ENCODE measurements at places on chromosomes 3 and 15.

GRCh38 chr3:112351036-112351435 is 18.1 kb downstream of the CD200 start:
- DNase-seq, result no peak

DNA sequence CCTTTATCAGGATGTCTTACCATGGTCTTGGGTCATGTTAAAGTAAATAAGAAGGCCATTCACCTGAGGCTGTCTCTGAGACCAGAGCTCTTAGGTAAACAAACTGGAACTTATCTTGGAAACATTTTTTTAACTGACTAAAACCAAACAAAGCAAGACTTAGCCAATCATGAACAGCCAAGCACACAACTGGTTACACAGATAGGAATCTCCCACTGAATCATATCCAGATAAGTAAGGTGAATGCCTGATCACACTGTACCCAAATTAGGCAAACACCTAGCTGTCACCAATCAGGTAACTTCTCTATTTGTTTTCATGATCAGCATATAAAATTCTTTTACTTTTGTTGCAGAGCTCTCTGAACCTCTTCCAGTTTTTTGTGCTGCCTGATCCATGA is 205.4 kb downstream of the CNTN3 start:
- no peak for DNase-seq

DNA sequence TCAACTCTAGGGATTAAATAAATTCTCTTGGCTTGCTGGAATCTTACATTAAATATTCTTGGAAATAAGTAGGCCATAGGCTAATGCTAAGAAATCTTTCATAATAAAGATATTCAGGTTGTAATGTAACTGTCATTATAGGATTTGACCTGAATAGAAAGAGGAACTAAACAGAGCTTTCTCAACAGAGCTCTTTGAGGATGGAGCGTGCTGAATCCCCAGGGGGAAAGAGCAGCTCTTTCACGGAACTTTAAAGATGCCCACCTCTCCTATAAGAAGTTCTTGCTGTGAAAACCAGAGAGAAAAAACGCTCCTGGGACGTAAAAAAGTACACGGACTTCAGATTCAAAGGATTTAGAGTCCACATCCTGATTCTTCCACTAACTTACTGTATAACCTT is 77.9 kb downstream of the NTRK3 start:
- DNase-seq, result no peak

- no peak for DNase-seq
These were observed 17.8 kb downstream of the UBXN7 start for GRCh38 chr3:196414469-196414868.

- DNase-seq, result no peak
These were observed 16.9 kb downstream of the VPS18 start for GRCh38 chr15:40911141-40911540.

DNA sequence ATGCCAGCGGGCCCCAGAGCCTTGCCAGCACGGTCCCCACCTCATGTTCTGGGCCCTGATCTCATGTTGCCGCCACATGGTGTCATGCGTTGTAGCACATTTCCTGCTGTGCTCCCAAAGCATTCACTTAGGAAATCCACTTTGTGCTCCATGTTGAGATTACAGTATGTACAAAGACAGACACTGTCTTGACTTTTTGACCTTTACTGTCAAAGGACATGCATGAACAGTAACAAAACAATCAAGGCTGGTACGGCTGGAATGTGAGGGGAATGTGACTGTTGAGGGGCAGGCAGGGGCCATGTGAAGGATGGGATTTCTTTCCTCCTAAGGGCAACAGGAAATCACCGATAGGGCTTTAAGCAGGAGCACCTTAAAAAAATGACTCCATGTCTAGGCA is 53.3 kb upstream of the RPL32 start:
- no peak for DNase-seq

GRCh38 chr15:35281515-35281914 is 196.4 kb upstream of the NANOGP8 start:
- DNase-seq, result peak; percentile 58

DNA sequence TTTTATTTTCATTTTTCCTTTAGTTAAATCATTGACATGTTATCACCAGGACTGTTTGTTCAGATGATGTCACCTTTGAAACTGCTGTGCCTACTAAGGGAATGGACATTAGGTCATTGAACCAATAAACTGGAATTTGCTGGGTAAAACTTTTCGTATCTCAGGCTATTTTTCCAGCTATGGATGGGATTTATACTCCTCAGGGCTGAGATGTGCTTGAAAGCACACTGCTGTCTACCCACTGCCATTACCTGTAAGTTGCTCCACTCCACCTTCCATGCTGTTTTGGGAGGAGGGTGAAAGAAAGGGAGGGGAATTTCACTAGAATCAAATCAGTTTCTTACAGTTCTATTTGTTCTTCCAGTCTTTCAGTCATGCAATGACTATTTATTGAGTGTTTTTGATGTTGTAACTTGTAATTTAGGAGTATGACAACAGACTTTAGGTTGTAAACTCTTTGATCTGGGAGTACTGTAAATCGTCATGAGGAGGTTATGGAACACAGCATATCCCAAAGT is 11.3 kb downstream of the EHD4 start:
- DNase-seq, result no peak

DNA sequence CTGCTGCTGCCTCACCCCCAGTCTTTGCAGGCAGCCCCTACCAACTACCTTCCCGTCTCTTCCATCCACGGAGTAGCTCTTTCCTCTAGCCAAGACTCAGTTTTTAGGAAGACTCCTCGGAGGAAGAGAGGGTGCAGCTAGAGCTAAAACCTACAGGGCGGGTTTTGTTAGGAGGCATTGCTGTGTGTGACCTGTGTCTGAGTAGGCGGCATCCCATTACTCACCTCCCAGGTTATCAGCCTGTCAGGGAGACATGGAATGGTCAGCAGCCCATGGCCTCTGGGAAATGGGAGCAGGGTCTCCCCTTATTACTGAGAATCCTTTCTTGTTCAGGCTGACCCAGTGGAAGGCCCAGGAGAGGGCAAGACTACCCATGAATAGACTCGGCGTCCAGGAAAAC is 43.8 kb upstream of the FGD5 start:
- DNase-seq, result no peak

DNA sequence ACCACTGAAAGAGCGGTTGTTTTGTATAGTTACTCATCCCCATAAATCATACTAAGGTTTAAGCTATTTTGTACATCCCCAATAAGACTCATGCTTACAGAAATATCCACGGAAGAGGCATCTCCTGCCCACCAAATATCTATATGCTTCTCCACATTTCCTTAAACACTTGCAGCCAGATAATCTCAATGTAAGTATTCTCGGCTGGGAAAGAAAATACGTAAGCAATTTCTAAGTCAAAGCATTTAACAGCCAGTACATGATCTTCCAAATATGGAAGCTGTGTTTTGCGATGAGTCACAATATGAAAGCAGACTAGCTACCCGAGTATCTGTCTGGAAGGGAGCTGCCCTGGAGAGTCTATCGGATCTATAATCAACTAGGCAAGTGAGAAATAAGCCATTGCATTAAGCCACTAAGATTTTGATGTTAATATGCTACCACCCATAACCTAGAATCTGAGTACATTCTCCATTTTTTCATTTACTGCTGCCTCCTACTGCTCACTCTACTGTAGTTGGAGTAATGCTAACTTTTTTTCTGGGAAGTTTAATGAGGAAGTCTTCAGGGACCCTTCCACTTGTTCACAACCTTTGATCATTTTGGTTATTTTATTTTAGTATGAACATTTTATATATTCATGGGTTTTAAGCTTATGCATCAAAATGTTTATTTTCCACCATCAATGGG is 26.9 kb upstream of the ZMAT3 start:
- DNase-seq, result no peak

DNA sequence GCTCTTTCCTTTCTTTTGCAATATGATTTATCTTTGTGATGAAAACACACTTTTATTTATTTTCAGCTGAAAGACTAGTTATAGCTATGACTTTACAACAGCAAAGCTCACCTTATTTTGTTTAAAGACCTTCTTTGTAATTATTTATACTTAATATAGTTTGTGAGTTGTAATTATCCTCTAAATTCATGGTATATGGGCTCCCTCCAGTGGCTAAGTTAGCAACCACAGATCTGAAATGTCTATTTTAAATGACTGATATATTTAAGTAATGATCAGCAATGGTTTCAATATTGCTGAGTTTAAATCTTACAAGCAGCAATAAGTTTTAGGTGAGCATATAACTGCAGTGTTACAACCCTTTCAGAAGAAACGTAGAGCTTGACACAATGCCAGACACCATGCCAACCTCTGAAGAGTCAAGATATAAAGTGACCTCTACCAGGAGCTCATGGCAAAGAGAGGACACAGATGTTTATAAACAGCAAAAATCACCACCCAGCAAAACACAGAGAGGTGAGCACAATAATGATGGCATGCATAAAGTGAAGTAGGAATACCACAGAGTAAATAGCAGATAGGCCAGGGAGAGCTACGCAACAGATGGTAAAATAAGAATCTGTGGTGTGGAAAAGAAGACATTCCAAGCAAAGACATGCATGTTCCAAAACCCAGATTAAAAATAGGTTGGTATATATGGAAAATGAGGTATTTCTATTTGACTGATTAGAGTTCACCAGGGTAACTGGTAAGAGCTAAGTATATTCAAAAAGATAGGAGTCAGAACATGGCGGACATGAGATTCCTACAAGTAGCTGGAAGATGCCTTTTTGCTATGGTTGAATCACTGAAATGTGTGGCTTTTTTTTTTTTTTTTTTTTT is 143.7 kb upstream of the ZNF385D start:
- DNase-seq, result peak; percentile 11
